ENCODE measurements at places on chromosomes 7 and 10. TPM values are rescaled to one million over a fixed set of nuclear protein-coding genes. Genes with fewer than 3 reads are reported as not detected.

GRCh38 chr7:11714676-11715075 is 117.3 kb downstream of the THSD7A start:
- no peak for DNase-seq

The PWWP2B gene
- 2.9 TPM for total RNA-seq

DNA sequence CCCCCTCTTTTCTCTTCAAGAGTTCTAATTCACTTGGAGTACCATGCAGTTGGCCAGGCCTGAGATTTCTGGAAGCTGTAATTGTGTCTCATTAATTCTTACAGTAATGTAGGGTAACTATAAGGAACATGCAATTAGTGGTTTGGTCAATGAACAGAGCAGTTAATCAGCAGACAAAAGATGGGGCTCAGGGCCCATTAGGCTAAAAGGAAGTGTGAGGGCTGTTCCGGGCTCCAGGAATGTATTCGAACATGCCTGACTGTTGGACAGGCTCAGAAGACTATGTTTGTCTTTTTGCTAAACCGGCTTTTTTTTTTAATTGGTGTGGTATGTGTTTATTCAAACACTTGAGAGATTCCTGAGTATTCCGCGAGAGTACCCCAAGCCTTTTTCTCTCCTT is 42.5 kb upstream of the FZD8 start:
- no peak for DNase-seq

The TAS2R41 gene
- not detected for total RNA-seq

- no peak for DNase-seq
These were observed 221.9 kb upstream of the SEMA3C start for GRCh38 chr7:81140775-81141174.

- no peak for DNase-seq
These were observed 95.7 kb downstream of the BUB3 start for GRCh38 chr10:123249894-123250293.

The PPP1R3A gene
- total RNA-seq: not detected

DNA sequence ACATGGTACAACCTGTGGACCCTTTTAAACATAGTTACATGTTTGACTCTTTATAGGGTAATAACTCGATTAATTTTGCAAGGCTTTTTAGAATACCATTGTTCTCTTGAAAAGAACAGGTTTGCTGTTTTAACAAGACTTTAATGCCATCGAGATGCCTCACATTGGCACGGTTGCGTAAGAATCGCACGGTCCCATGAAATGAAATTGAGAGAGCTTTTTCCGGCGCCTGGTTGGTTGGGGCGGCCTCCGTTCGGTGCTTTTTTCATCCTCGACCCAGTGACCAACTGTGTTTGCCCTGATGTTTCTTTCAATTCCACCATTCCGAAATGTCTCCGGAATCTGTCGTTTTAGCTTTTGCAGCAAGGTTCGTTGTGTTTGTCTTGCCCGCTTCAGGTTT is 142.4 kb downstream of the CUX1 start:
- no peak for DNase-seq

The TMEM176B gene
- total RNA-seq: not detected

The PLAU gene
- not detected for total RNA-seq

DNA sequence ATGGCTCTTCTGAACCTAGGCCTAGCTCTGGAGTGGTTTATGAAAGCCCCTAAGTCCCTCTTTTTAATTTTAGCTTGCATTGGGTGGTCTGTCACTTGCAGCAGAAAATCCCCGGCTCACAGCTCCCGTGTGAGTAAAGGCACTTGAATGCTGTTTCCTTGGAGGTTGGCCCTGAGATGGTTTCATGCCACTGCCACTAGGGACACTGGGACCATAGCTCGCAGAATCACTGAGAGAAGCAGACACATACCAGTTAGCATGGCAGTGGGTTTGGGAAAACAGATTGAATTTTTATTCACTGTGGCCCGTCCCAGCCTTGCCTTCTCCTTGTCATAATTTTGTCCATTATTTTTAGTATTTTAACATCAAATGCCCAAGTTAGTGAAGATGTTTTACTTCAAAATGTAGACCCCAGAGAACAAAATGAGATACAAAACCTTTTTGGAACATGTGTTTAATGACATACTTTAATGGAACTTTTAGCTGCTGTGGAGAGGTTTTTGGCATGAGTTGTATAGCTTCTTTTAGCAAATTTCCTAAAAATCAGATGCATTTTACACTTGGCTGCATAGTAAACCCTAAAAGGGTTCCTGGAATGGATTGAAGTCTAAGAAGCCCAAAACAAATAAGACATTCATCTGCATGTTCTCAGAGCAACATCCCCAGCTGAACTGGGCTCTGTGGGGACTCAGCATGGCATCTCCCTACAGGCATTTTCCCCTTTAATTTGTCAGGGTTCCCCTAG is 259.7 kb upstream of the PITRM1 start:
- DNase-seq: no peak

The CPN1 gene
- not detected for total RNA-seq

DNA sequence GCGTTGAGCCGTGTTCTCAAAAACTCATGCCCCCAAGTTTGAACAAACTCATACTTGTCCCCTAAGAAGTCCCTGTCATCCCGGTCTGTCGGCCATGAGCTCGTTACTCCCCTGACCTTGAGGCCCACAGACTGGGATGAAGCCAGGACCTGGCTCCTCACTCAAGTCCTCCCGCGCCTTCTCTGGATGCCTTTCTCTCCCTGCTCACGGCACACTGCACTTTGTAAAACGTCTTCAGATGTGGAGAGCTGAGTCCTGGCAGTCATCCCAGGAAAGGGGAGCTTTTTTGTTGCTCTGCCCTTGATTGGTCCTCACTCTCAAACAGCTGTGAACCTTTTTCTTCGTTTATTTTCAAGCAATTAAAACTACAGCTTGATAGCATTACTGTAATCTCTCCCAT is 110.8 kb downstream of the JAZF1 start:
- no peak for DNase-seq

GRCh38 chr10:71252220-71252619 is 39.9 kb downstream of the UNC5B start:
- no peak for DNase-seq

The NPM3 gene
- total RNA-seq: 255 TPM

DNA sequence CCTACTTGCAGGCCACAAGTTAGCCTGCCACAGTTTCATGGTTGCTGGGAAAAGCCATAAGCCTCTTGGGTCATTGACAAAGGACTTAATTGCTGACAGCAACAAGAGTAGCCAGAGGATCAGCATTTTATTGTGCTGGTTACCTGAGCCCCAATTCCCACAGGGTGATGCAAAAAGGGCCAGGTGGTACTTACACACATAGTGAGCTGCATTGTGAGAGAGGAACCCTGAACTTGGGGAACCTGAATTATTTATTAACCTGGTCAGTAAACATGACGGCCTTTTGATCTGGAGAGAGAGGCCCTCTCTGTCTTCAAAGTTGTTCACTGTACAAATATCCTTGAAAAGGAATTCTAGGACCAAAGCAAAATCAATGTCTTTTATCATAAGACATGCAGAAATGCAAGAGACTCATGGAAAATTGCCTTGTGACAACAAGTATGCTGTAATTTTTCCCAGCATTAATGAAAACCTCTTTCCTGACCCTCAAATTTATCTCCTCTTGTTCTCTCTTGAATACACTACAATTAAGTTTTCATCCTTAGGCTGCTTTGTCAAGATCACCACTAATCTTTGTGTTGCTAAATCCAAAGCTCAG is 102.9 kb upstream of the PHYHIPL start:
- no peak for DNase-seq

The DNAJB6 gene
- 77.5 TPM for total RNA-seq

DNA sequence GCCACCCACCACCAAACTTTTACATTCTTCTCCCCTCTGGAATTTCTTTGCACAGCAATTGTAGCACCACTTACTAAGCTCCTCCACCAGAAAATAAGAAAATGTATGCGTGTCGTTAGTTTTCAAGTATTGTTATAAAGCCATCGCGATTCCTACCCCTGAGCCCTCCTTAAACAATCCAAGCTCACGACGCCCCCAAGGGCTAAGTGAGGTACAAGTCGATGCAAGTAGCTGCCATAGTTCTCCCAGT is 1.3 kb downstream of the FRAT2 start:
- no peak for DNase-seq

DNA sequence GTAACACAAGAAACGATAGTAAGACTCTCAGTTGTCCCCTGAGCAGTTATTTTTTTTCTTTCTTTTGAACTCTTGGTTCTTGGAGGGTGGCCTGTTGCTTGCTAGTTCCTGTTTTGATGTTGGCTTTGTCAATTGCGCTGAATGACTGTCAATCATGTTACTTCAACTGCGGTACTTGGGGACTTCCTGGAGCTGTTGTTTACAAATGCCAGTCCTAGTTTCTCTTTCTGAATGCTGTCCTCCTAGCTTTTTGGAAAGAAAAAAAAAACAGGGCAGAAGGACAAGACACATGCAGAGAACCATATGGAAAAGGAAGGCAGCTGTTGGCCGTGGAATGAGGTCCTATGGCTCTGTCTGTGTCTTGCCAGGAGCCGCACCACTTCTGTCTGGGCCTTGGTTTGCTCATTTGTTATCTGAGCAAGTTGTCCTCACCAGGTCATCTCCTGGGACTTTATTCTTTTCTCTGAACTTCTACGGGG is 7.0 kb upstream of the PDCD4 start:
- DNase-seq: no peak

DNA sequence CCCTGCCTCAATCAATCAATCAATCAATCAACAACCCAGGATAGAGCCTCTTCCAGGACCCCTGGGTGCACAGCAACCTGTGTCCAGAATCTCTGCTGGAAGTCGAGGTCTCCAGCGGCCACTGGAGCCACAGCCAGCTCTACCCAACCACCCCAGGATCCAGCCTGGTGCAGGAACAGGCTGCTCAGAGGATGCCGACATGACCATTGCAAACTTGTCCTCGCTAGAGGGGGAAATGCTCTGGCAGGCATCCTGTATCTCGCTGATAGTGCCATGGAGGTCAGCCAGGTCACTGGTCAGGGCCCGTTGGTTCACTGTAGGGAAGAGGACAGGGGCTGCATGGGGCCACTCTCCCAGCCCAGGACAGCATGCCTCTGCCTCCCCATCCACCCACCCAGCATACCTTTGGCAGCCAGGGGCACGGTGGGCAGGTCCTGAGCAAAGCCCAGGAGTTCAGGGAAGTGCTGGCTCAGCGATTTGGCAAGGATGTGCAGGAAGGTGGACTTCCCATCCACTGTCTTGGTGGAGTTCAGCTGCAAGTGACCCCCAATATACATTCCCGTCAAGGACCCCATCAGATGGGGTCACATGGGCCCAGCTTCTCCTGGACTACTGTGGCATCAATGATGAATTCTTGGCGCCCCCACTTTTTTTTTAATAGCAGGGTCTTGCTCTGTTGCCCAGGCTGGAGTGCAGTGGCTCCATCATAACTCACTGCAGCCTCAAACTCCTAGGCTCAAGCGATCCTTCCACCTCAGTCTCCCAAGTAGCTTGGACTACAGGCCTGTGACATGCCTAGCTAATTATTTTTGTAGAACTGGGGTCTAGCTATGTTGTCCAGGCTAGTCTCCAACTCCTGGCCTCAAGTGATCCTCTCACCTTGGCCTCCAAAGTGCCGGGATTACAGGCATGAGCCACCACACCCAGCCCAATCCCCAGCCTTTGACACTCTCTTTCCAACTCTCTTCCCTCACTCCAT is 49.4 kb downstream of the GRID2IP start:
- no peak for DNase-seq

The PILRA gene
- total RNA-seq: 0.68 TPM

- DNase-seq: no peak
These were observed 38.8 kb upstream of the ZNF365 start for GRCh38 chr10:62335326-62335725.

DNA sequence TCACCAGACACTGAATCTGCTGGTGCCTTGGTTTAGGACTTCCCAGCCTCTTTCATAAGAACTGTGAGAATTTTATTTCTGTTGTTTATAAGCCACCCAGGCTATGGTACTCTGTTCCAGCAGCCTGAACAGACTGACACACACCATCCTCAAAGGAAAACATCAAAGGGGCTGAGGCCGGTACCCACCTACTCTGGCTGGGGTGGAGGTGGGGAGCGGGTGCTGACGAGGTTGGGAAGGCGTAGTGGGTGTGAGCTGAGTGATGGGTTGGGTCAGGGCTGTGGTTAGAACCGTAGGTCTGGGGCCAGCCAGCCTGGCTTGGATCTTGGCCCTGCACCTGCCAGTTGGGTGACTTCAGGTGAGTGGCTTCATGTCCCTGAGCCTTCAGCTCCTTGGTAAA is 136.3 kb downstream of the SH3PXD2A start:
- DNase-seq: no peak

GRCh38 chr10:90605506-90605905 is 252.3 kb downstream of the HTR7 start:
- no peak for DNase-seq

- DNase-seq: no peak
These were observed 163.1 kb downstream of the AUTS2 start for GRCh38 chr7:69761290-69761922.

DNA sequence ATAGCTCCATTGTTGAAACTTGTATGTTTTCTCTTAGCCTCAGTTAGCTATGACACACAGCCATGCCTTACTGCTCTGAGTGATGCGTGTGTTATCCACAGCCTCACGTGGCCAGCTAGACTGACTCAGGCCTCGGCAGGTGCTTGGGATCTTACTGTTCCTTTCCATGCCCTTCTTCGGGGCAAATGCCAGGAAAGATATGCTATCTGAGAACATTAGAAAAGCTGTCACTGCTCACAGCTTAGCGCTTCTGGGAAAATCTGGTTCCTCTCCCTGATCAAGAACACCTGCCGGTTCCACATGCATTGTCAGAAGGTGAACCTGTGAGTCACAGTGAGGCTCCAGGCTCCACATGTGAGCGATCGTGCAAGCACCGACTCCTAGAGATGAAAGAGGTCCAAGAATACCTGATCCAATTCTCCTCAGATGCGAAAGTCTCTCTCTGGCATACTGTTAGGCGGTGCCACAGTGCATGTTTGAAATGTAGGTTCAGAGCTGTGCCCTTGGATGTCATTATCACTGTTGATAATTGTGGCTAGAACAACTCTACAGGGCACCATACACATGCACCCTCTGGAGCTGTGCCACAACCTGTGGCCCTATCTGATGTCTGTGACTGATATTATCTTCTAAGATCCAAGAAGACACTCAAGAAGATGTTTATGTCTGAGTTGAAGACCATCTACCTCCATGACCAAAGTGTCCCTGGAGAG is 247.8 kb upstream of the IGFBP3 start:
- no peak for DNase-seq

Measured in activated naive CD8-positive, alpha-beta T cell treated with anti-CD3 and anti-CD28 coated beads for 36 hours (primary cell).